Stomach (tissue), 19 donors: ENCODE measurements at places on chromosomes 2 and 18. TPM values are rescaled to one million over a fixed set of nuclear protein-coding genes. Genes with fewer than 3 reads are reported as not detected.

- no peak for DNase-seq
- no peak overlapping the region for H3K27ac ChIP-seq
- H3K36me3 ChIP-seq, result no peaks in the 10 kb centered on the region
- H3K4me3 ChIP-seq, result no peak overlapping the region
- no peaks in the 10 kb centered on the region for H3K27me3 ChIP-seq
Measured at GRCh38 chr2:63736354-63736753, 105.3 kb upstream of the UGP2 start.

- no peak overlapping the region for H3K4me3 ChIP-seq
- no peaks in the 10 kb centered on the region for H3K4me1 ChIP-seq
- no peak overlapping the region for H3K27ac ChIP-seq
- no peaks in the 10 kb centered on the region for H3K36me3 ChIP-seq
Measured at GRCh38 chr2:19026261-19026660, 332.2 kb downstream of the OSR1 start.

- no peak overlapping the region for H3K4me3 ChIP-seq
- peak overlapping the region; percentile 28 for H3K27ac ChIP-seq
- H3K36me3 ChIP-seq, result peaks cover 98% of the 10 kb centered on the region
- no peak for DNase-seq
- H3K4me1 ChIP-seq, result no peaks in the 10 kb centered on the region
- H3K27me3 ChIP-seq, result no peaks in the 10 kb centered on the region
Measured at GRCh38 chr2:230447455-230448451, 31.8 kb downstream of the SP100 start.

- no peak for DNase-seq
- H3K36me3 ChIP-seq, result no peaks in the 10 kb centered on the region
- no peak overlapping the region for H3K4me3 ChIP-seq
- H3K27ac ChIP-seq, result no peak overlapping the region
- H3K4me1 ChIP-seq, result peaks cover 14% of the 10 kb centered on the region
Measured at GRCh38 chr2:9800975-9801726, 42.1 kb upstream of the TAF1B start.

DNA sequence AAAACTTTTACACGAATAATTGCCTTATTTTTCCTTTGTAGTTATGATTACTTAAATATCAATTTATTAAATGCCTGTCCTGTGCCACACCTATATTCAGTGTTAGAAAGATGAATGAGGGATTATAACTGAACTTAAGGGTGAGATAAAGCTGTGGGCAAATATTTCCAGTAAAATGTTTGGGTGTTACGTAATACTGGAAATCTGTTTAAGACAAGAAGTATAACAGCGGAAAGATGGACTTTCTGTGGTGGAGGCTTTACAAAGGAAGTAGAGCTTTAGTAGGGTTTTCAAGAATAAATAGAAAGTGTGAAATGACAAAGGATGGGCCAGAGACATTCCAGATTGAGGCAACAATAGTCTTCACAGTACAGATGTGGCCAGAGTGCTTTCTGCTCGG, 927.0 kb downstream of the DPP10 start:
- H3K4me1 ChIP-seq, result no peaks in the 10 kb centered on the region
- no peaks in the 10 kb centered on the region for H3K36me3 ChIP-seq
- DNase-seq, result no peak
- H3K4me3 ChIP-seq, result no peak overlapping the region
- H3K27ac ChIP-seq, result no peak overlapping the region
- no peaks in the 10 kb centered on the region for H3K27me3 ChIP-seq

DNA sequence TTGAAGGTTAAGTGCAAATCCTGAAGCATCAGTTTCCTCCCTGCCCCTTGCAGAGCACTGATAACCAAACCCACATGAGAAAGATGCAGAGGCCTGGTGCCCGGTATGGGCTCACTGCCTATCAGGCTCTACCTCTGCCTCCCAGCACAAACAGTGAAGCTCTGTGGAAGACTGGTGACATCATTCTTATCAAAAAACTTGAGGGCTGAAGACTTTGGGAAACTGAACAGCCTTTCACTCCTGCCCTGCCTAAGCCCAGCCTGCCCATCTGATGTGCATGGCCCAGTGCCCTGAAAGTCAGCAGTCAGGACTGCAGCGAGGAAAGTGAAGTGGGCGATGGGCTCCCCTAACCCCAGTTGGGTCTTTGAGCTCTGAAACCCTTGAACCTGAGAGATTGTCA, 174.8 kb upstream of the ARL4C start:
- no peaks in the 10 kb centered on the region for H3K27me3 ChIP-seq
- no peak for DNase-seq
- no peak overlapping the region for H3K27ac ChIP-seq
- no peak overlapping the region for H3K4me3 ChIP-seq
- no peaks in the 10 kb centered on the region for H3K36me3 ChIP-seq

DNA sequence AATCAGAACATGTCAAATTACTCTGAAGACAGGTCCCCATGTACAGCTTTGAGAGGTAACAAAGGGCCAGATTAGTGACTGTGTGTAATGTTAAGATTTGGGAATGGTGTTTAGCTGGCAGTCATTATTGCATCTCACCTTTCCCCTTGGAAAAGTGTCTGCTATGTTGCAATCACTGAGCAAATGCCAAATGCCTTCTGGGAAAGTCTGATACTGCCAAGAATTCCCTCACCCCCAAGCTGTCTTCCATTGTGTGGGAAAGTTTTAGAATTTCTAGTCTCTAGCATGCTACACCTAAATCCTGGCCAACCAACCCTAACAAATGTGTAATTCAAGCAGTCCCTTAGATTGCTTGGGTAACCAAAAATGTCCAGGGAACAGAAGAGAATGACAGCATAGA, 13.6 kb upstream of the PELI1 start:
- H3K4me3 ChIP-seq, result no peak overlapping the region
- H3K4me1 ChIP-seq, result no peaks in the 10 kb centered on the region
- DNase-seq, result no peak
- no peaks in the 10 kb centered on the region for H3K36me3 ChIP-seq

DNA sequence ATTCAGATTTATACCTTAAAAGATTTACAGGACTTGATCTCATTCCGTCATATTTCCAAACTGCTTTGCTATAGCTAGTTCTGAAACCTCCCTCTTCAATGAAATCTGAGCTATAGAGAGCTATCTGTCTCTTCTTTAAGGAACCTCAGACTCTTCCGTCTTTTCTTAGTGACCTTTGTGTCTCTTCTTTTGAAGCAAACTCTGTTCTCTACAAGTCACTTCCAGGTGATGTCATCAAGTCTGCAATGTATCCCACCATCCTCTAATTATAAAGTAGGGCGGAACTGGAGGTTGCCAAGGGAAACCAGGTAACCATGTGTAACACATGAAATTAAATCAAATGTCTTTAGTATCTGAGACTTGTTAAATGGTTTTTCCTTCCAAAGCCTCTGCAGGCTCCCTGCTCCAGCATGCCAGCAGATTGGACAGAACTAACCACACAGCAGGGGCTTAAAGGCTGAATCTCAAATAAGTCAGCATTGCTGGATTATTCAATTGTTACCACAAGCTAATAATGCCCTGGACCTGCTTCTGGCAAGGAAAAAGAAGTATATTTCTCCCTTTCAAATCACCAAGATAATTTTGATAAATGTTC, 41.2 kb upstream of the PEX13 start:
- no peaks in the 10 kb centered on the region for H3K36me3 ChIP-seq
- no peak overlapping the region for H3K4me3 ChIP-seq
- H3K27ac ChIP-seq, result no peak overlapping the region
- no peak for DNase-seq

DNA sequence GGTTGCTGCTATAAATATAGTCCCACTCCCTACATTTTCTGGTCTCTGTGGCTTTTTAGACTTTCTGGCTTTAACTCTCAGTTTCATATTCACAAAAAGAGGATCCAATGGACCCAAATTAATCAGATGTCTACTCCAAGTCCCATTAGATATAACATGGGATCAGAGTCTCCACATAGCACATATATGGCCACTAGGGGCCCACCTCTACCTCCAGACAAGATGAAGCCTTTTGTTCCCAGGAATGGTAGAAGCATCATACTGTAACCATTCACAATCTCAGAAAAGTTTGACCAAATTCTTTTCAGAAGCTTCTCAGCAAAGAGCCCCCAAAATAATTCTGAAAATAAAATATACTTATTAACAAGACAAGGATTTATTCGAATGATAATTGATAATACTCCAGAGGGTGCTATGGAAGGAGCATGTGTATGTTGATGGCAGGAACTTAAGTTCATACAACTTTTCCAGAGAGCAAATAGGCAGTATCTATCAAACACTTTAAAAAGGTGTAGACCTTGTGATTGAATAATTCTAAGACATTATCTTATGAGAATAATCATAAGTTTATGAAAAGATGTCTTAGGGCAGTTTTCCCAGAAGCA, 382.3 kb upstream of the CRIM1 start:
- no peaks in the 10 kb centered on the region for H3K36me3 ChIP-seq
- H3K4me3 ChIP-seq, result no peak overlapping the region
- no peak overlapping the region for H3K27ac ChIP-seq
- no peak for DNase-seq
- no peaks in the 10 kb centered on the region for H3K27me3 ChIP-seq

DNA sequence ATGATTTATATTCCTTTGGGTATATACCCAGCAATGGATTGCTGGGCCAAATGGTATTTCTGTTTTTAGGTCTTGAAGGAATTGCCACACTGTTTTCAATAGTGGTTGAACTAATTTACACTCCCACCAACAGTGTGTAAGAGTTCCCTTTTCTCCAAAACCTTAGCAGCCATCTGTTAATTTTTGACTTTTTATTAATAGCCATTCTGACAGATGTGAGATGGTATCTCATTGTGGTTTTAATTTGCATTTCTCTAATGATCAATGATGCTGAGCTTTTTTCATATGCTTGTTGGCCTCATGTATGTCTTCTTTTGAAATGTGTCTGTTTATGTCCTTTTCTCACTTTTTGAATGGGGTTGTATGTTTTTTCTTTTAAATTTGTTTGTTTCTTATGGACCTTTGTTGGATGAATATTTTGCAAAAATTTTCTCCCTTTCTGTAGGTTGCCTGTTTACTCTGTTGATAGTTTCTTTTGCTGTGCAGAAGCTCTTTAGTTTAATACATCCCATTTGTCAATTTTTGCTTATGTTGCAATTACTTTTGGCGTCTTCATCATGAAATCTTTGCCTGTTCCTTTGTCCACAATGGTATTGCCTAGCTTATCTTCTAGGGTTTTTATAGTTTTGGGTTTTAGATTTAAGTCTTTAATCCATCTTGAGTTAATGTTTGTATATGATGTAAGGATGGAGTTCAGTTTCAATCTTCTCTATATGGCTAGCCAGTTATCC, 119.7 kb upstream of the XIRP2 start:
- no peak overlapping the region for H3K4me3 ChIP-seq
- H3K4me1 ChIP-seq, result no peaks in the 10 kb centered on the region
- no peak overlapping the region for H3K27ac ChIP-seq
- no peaks in the 10 kb centered on the region for H3K27me3 ChIP-seq
- no peaks in the 10 kb centered on the region for H3K36me3 ChIP-seq
- DNase-seq, result no peak

GRCh38 chr18:63979409-63979920, 9.6 kb downstream of the SERPINB8 start:
- H3K27me3 ChIP-seq, result no peaks in the 10 kb centered on the region
- H3K36me3 ChIP-seq, result peaks cover 36% of the 10 kb centered on the region
- H3K4me1 ChIP-seq, result peaks cover 4% of the 10 kb centered on the region
- H3K4me3 ChIP-seq, result peak overlapping the region; percentile 23
- H3K27ac ChIP-seq, result peak overlapping the region; percentile 1

DNA sequence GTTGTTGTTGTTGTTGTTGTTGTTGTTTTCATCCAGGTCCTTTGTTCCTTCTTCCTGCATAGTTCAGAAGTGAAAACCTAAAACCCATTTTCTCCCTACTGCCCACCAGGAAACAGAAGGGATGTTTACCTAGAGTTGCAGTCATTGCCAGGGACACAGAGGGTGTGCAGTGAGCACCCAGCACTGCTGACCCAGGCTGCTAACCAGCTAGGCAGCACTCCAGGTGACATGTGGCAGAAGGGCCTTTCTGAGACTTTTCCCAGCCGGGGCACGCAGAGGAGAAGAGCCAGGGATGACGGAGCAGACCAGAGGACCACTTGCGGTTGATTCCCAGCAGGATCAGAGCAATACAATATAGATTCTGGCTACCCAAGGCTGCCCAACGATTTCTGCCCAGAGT, 286.3 kb downstream of the BCL11A start:
- H3K4me3 ChIP-seq, result no peak overlapping the region
- H3K36me3 ChIP-seq, result no peaks in the 10 kb centered on the region
- no peak for DNase-seq
- H3K4me1 ChIP-seq, result no peaks in the 10 kb centered on the region

DNA sequence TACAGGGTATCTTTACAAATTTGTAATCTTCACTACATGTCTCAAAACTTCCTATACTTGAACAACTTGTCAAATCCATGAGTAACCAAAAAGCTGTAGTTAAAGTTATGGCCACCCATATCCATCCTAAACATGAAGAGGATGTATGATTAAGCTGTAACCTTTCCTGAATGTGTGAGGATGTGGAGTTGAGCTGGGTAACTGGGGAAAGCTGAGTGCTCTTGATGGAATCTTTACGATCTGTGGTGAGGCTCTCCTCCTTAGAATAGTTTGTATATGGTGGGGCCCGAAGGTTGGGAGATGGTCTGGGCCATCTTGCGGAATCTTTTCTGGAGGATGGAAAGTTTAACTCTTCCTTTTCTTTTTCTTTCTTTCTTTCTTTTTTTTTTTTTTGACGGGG, 29.4 kb downstream of the DPP4 start:
- no peaks in the 10 kb centered on the region for H3K4me1 ChIP-seq
- no peaks in the 10 kb centered on the region for H3K27me3 ChIP-seq
- no peak overlapping the region for H3K4me3 ChIP-seq
- no peak overlapping the region for H3K27ac ChIP-seq
- no peaks in the 10 kb centered on the region for H3K36me3 ChIP-seq

DNA sequence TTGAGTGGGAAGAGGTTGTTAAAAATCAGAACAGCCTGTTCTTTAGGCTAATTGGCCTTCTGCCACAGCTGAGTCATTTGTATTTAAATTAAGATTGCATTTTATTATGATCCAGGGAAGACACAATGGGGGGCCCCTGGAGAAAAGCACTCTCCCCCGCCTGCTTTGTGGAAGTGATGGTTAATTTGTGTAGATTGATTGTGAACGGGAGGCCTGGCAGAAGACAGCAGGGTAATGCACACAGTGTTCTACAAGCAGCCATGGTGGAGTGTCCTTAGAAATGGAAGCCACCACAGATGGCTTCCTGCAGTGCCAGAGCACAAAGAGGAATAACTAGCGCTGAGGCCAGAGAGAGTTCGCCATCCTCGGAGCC, 19.6 kb downstream of the RAMP1 start:
- no peaks in the 10 kb centered on the region for H3K4me1 ChIP-seq
- no peak for DNase-seq
- peaks cover 19% of the 10 kb centered on the region for H3K36me3 ChIP-seq
- no peak overlapping the region for H3K27ac ChIP-seq
- no peaks in the 10 kb centered on the region for H3K27me3 ChIP-seq

The TOGARAM2 gene
- 1.1 TPM for total RNA-seq

The FRZB gene
- 85.3 TPM for total RNA-seq

The PROKR1 gene
- total RNA-seq, result not detected

The TLX2 gene
- total RNA-seq, result not detected

The RAX gene
- not detected for total RNA-seq

The SERPINB13 gene
- not detected for total RNA-seq

The UGT1A8 gene
- total RNA-seq, result 7.2 TPM

The DSC3 gene
- not detected for total RNA-seq

The ZSWIM2 gene
- total RNA-seq, result not detected

The REG3A gene
- total RNA-seq, result not detected

The OTOS gene
- not detected for total RNA-seq
